Effector memory CD8-positive, alpha-beta T cell (primary cell): ENCODE measurements at places on chromosomes 3 and 15.

DNA sequence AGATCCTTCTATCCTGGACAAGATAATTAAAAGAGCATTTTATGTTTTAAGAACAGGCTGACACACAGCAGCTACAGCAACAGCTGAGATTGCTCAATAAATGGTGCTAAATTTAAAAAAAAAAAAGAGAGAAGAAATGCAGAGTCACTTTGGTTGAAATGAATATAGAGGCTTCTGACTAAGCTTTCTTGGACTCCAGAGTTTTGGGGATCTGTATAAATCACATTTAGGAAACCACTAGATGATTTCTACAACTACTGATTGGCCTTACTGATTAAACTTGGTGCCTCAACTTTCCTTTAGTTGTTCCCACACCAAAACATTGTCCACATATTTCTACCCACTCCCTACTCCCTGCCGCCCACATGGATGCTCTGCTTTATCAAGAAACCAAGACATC is 132.9 kb upstream of the ZBTB20 start:
- DNase-seq = no peak

DNA sequence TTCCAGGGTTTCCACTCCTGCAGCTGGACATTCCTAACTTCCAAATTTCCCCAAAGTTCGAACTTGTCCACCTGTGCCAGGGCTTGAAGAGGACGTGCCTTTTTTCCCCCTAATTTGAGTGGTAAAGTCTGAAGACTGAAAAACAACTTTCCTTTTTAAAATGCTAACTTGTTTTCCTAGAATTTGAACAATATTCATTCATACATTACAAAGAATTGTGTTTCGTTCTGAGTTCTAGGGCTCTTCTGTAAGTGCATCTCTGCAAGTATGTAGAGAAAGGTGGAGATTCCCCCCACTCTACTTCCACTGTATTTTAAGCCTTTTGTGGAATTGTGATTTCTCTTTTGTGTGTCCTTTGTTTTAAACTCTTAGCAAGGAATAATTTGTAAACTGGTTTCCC is 9.4 kb downstream of the DPH3 start:
- no peak for DNase-seq

DNA sequence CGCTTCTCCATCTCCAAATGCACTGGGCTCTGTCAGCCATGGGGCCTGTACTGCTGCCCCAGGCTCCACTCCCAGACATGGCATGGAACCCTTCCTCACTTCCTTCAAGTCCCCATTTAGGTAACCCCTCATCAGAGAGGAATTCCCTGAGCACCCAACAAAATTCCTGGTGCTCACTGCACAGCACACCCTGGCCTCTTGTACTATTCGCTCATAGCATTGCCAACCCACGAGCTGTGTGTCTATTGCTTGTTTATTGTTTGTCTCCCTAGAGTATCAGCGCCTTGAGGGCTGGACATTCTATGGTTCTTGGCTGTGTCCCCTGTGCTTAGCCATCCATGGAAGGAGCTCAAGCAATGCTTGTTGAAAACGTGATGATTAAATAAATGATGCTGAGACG is 46.1 kb upstream of the SLCO2A1 start:
- no peak for DNase-seq

DNA sequence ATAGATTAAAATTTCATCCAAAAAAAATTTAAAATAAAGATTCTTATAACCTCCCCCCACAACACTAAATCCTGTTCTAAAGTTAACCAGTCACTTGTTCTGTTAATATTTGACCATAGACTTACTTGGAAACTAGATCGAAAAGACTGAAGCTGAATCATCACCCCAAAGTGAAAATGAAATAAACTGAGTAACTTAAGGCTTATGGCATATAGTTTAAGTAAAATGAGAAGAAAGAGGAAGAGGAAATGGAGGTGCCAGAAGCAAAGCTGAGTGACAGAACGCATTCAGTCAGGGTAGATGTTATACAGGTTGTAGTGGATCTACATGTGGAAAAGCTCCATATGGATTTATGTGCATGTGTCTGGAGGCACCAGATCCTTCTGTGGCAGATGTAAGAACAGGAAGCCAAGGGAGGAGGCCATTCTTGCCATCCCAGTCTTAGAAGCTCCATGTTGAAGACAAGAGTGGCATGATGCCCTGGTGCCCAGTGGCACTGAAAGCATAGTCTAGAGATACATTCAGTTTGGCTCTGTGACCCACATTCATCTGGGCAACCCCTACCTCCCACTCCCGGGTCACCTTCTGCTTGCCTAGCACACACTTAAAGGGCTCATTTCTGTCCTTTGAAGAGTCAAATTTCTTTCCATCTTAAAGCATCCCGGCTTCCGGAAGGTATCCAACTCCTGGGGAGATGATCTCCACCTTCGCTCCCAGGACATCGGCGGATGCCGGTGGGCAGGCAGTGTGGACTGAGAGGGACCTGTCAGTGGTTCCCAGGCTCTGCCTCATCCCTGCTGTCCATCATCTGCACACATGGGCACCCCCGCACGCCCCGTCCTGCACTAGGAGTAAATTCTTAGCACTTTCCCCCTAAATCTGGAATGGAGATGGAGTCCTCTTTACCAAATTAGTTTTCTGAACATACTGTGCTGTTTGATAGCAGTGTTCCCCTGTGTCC is 90.8 kb downstream of the NEO1 start:
- no peak for DNase-seq

DNA sequence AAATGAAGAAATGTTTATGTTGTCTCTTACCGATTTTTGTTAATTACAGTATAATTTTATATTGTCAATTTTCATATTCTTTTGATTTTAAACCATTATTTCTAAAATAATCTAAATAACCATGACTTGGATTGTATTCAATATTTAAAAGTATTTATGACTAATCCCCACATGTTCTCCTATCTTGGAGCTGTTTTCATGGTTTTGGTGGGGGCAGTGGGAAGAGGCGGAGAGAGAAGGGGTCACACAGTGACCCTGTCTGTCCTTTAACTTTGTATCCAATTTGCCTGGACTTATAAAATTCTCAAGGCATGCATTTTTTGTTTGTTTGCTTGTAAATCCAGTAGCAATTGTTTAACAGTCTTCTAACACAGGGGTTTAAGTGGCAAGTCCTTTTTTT is 407.4 kb downstream of the NTRK3 start:
- no peak for DNase-seq

DNA sequence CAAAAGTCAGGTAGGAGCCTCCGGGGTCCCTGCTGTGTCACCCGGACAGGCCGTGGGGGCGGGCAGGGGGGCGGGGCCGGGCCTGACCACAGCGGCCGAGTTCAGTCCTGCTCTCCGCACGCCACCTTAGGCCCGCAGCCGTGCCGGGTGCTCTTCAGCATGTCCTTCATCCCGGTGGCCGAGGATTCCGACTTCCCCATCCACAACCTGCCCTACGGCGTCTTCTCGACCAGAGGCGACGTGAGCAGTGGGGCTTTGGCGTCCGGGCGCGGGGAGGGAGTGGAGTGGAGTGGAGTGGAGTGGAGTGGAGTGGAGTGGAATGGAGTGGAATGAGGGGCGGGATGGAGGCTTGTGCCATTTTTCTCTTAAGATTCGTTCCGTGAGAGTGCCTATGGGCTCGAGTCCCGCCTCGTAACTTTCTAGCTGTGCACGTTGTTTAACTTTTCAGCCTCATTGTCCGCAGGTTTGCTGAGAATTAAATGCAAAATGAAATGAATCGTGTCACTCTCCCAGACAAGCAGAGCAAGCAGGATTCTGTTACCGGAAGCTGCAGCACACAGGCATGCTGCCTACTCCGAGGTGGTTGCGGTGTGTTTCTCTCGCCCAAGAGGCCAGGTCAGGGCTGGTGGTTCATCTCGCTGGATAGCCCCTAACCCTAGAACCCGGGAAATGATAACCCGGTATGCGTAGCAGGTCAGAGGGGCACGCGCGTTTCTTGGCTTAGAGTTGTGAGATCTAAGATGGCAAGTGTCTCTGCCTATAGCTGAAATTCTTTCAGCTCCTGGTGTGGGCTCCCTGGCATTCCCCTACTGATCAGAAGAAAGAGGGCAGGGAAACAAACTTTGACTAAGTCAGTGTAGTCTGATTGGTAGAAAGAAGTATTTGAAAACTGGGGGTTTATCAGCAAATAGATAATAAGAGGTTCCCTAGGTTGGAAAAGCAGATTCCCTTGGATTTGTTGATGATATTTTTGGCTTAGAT is at the start of gene FAH:
Gene FAH (plus strand): TSS at position 104 of the 981 bp plus-strand sequence. CDS start 56 bp downstream, at position 160.
- DNase-seq = peak; percentile 30

GRCh38 chr3:195441476-195441991 is 1.3 kb downstream of the ACAP2 start:
- DNase-seq = no peak

DNA sequence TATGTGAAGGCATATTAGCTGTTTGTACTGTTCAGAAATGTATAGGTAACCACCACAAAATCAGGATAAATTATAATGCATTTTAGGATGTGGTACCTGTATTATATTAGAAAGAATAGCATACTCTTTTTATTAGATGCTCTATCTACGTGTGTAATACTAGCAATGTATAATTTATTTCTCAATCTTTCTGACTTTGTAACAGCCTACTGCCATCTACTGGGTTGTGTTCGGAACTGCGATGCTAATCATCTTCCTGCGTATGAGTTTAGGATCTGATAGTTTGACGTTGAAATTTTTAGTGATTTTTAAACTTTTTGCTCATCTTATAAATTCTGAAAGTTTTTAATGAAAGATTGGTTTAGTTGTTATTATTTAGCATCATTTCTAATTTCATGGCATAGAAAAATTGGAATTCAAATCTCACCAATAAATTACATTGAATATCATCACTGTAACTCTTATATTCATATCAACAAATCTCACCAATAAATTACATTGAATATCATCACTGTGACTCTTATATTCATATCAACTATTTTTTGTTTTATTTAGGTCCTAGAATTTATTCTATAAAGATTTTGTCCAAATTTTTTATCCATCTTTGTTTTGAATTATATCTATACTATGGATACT is 322.7 kb upstream of the ZNF717 start:
- DNase-seq = no peak
